ENCODE measurements at places on chromosomes 6 and 20.

GRCh38 chr6:30211899-30212298 lies 1.3 kb downstream of the TRIM26 start:
- DNase-seq, result no peak

DNA sequence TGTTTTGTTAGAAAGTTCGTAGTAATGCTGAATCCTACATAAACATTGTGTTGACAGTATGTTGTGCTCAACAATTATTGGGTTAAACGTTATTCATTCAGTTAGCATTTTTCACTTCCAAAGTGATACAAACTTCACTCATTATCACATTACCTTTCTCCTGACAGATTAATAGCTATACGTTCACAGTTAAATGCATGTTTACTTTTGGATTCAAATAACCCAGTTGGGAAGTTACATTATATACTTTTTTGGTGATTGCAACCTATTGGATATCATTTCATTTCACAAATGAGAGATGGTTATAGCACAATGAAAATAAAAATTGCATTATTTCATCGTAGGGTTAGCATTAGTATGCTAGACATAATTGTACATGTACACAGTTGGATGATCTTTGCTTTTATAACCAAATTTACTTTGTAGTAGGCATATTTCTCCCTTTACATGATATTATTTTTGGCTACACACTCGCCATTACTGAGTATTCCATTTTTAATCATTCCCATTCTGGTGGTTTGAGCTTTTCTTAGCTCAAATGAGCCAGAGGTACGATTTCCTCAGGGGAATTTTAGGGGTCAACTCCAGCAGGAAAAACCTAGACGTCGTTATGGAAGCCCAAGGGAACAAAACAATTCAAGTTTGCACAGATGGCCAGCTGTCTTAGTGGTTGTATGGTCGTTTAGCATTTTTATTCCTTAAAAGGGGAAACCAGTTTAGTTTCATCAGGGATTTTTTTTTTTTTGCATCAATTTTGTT lies 2.1 kb upstream of the HIVEP1 start:
- DNase-seq, result peak; percentile 35

- no peak for DNase-seq
Observed at GRCh38 chr20:57114290-57115005, 152.0 kb downstream of the BMP7 start.

DNA sequence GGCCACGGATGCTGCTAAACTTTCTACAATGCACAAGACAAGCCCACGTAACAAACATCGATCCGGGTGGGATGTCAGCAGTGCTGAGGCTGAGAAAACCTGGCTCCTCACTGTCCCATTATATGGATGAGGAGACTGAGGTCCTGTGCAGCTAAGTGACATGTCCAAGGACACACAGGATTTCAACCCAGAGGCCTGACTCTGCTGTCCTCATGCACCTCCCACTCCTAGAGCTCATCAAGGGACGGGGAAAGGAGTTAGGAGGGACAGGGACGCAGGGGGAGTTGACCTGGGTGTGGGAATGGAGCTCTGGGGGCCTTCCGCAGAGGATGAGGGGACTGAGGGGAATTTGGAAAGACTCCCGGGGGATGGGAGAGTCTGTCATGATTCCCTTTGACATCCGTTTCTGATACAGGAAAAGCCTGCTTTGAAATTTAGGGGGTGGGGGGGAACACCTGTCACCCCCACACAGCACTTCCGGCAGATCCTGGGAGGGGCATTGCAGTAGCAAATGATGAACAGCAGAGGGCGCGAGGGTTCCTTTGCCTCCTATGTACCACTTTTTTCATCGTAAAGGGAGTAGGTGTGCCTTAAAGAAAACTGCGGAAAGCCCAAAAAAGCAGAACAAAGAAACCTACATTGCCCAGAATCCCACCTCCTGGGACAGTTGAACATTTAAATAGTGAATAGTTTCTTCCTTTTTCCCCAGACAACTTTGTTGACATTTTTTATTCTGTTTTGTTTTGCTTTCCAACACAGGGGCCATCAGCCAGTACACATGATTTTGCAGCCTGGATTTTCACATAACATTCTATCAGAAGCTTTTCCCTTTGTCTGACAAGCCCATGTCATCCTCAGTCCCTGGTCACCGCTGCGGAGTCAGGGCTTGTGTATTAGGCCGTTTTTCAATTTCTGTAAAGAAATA lies 48.6 kb downstream of the SLC2A10 start:
- DNase-seq, result peak; percentile 72

- DNase-seq, result no peak
Observed at GRCh38 chr6:13689511-13690256, 22.0 kb downstream of the RANBP9 start.

DNA sequence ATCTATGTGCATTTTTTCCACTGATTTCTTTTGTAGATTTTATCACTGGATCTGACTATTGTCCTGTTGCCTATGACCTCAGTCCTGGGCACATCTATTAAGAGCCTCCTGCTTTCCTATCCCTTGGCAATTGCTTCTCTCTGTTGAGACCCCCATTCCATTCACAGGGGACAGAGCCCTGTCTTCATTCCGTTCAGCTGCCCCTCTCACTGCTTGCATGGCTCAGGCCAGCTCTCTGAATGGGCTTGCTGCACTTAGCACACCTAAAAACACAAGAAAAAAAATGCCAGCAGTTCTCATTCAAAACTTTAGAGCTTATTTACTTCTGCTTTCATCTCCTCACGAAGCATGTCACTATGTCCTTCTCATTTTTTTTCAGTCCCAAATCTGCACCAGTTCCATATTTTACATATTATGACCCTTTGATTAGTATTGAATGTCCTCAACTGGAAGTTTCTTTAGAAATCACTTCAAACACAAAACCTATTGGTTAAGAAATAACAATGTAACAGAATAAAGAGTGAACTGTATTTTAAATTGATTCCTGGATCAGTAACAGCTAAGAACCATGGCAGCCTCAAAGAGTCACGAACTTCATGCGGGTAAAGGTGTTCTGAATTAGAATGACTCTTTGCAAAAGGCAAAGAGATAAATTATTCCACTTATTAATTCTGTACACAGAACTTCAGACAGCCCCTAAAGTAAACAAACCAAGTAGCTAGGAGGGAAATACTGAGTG lies 616.5 kb downstream of the C6orf118 start:
- DNase-seq, result no peak

DNA sequence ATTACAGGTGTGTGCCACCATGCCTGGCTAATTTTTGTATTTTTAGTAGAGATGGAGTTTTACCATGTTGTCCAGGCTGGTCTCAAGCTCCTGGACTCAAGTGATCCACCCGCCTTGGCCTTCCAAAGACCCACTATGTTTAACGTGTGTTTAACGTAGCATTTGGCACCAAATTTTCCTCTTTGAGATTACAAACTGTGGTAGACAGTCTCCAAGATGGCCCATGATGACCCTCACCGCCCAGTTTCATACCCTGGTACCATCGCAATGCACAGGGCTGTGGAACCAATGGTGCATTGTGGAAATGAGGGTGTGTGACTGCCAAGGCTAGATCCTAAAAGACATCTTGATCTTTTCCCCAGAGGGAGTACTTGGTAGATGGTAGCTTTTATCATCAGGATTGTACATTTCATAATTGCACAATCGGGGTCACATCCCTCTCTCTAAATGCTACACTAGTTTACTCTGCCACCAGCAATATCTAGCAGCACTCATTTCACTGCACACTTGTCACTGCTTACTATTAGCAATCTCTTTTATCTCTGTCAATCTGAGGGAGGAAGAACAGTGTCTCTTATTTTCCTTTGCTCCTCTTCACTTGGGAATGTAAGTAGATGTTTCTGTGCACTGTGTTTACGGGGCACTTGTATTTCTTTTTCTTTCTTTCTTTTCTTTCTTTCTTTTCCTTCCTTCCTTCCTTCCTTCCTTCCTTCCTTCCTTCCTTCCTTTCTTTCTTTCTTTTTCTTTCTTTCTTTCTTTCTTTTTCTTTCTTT lies 96.9 kb downstream of the NOL4L start:
- DNase-seq, result no peak

GRCh38 chr6:56714982-56715456 lies 72.3 kb upstream of the DST start:
- DNase-seq, result peak; percentile 91

GRCh38 chr6:2044192-2044591 lies 201.2 kb downstream of the GMDS start:
- no peak for DNase-seq

- DNase-seq, result no peak
Observed at GRCh38 chr6:25016014-25016720, 80.4 kb upstream of the RIPOR2 start.

DNA sequence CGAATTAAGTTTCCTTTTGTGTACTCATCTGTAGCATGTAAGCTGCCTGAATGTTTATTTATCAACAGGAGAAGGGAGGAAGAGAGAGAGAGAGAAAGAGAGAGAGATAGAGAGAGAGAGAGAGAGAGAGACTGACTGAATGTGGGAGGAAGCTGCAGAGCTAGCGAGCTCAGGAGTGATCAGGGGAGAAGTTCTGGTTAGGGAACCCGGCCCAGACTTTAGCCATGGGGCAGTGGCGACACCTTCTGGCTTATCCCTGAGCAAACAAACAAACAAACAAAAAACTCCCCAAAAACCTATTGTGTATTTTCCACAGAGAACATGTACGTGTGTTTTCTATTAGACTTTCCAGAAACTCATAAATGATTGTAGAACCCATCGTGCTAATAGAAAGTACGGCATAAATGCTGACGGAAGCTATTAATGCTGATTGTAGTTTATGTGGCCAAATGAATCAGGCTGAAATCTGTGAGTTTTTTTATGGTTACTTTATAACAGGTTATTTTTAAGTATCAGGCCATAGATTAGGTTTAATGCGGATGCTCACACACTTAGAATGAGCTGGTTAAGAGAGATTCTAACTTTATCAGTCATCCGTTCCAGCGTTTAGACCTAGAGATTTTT lies 92.8 kb downstream of the CLIC5 start:
- DNase-seq, result peak; percentile 73

- DNase-seq, result no peak
Observed at GRCh38 chr20:4853004-4853403, 131.3 kb downstream of the PRND start.

DNA sequence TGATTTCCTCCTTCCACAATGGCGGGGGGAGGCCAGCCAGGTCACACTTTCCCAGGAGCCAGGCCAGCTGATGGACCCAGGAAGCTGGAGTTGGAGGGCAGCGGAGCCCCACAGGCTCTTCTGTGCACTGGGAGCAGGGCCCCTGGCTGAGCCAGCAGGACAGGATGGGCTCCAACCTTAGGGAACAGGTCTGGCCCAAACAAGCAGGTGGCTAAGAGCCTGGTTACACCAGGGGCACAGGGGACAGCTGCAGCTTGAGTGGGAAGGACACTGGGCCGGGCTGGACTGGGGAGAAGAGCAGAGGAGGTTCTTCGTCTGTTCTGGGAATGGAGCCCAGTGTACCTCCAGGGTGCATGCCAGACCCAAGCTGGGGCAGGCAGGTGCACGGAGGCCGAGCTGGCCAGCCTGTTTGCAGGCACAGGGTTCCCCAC lies 102.3 kb downstream of the DLL1 start:
- no peak for DNase-seq

DNA sequence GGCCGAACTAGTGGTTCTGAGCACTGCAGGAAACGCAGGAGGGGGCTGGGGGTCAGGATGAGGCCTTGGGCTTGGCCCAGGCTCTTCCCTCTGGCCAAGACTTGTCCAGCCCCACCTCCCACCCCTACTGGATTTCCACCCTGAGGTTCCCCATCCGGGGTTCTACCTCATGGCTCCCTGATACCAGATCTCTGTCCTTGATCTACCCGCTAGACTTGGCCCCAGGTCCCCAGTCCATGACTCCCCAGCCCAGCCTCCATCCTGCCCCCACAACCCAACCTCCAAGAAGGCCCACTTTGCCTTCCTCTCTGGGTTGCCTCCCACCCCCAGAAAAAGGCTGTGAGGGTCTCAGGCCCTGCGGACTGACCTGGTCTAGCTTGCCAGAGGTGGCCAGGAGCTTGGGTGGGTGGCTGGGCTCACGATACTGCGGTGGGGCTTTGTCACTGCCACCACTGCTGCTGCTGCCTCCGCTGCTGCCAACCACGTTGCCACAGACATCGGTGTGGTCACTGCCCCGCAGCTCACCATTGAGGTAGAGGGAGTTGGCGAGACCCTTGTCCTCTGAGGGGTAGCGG lies 6.8 kb upstream of the FASTKD5 start:
- no peak for DNase-seq

DNA sequence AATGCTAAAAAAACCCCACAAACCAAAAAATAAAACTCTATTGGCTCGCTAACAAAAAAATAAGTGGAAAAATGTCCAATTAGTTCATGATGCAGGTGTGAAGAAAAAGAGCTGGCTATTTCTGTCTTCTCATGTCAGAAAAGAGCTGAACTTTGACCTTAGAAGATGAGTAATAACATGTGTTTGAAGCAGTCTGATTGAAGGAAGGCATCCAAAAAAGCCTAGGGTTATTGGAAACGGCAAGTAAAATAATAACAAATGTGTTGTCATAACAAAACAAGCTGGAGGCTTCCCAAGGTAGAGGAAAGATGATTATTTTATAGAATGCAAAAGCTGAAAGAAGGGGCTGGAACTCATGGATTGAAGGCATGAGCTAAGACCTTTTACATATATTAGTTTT lies 94.4 kb upstream of the FAM184A start:
- peak; percentile 67 for DNase-seq

DNA sequence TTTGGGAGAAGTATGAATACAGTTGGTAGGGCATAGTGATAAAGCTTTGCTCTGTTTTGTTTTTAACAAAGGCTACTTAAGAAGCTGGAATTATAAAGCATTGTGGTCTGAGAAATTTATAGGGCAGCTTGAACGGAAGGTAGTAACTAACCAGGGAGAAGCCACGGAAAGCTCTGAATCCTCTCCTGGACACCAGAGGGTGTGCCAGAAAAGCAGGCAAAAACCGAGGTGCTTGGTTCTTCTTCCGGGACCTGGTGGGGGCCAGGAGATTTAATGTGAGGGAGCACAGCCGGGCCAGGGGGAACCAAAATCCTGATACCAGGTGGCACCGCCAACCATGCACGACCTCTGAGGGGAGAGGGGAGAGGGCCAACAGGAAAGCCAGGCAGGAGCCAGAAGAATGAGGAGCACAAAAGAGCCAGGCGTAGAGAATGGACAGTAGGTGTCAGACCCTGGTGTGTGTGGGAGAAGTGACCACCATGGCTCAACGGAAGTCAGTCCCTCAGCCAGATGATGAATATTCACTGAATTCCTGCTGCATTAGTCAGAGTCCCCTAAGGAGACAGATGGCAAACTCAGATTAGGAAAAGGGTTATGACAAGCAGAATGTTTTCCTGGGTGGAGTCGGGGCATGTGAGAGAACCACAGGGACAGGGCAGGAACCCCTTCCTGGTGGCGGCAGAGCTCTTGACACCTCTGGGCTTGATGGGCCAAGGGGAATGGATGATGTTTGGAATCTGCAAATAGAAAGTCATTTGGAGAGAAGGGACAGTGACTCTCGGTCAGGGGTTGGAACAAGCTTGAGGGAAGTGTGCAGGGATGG lies 262.3 kb downstream of the ZNF217 start:
- peak; percentile 34 for DNase-seq

DNA sequence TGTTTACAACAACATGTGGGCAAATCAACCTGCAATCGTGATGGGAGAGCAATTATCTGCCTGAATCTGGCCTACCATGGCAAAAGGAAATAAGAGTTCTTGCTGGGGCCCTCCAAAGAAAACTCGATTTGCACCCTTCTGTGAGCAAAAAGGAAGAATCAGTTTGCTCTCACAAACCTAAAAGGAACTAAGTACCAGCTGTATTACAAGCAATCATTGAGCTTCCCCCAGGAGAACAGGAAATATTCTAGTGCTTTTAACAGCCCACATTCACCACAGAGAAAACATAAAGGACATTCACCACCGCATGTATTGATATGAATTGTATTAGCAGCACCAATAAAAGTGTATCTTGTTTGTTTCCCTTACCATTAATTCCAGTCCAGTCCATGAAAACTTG lies 75.0 kb downstream of the MBOAT1 start:
- no peak for DNase-seq
